Effector CD4-positive, alpha-beta T cell (primary cell): ENCODE measurements at places on chromosomes 3 and 15.
A peak's percentile ranks its signal among the peaks of the same experiment; 100 is the strongest.

GRCh38 chr3:8450618-8451017 is 51.0 kb upstream of the LMCD1 start:
- DNase-seq, result no peak

DNA sequence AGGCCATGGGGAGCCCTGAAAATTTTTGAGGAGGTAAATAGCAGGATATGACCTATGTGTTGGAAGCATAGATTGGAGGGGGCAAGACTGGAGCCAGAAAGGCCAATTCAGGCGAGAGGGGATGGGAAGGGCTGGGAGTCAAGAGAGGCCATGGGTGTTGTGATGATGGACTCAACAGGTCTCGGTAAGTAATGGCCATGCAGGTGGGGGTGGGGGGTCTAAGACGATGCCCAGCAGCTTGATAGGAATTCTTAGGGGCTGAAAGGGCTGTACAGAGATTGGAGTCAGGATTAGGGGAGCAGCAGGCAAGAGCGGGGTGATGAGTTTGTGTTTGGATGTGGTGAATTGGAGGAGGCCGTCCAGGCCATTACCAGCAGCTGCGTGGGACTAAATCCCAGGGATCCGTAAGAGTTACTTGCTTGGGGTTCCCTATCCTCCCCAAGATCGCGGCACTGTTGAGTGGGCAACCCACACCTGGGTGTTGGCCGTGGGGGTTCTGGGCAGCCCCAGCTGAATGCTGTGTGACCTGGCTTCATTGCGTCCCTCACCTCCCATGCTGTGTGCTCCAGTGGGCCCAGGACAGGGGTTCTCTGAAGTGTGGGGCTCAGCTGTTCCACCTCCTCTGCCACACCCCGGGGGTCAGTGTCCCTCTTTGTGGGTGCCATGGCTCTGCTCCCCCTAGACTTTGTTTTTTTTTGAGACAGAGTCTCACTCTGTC is 41.8 kb upstream of the CHRNB4 start:
- DNase-seq, result no peak

- no peak for DNase-seq
Observed at GRCh38 chr3:197499427-197499826, 56.3 kb downstream of the BDH1 start.

DNA sequence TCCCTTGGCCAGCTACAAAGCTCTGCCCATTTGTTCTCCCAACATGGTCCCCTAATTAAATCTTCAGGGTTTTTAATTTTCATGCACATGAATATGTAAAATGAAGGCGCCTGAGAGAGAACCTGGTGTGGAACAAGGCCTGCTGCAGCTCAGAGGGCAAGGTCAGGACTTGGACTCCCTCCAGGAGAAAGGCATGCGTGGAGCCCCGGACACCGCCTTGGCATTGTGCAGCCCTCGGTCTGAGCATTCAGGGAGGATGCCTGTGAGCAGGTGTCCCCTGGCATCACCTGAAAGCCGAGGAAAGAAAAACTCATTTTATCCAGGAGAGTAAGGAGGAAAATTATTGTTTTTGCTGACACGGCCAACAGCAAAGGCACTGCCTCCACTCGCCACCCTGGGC is 33.8 kb upstream of the EPHB1 start:
- DNase-seq, result no peak

DNA sequence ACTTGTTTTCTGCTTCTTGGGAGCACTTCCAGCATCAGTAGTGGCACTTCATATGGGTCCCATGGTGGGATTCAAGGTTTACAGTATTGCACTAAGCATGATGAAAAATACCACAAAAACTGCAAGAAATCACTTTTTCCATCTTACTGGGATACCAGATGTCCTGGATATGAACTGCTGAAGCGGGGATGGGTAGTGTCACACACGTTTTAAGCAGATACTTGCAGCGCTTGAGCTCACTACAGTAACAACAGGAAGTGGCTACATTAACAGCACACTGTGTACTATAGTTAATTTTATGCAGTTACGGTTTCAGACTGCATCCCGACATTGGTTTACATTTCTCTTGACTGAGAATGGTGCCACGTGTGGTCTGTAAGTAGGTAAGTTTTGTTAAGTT is 3.5 kb upstream of the ISG20 start:
- DNase-seq, result peak; percentile 39

DNA sequence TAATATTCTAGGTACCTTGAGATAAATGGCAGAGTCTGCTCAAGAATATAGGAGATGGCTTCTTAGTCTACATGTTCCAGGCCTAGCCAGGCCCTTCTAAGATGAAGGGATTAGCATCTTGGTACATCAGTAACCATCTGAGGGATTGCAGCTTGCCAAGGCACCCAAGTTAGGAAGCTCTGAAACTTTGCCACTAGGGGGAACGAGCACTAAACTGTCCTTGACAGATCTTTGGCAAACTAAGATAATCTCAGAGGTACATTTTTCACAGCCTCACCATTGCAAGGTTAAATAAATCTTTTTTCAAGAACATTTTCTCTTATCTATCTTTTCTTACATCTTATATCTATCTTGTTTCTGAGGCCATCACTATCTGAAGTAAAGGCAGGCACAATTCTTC is 351.2 kb downstream of the RAP2B start:
- DNase-seq, result no peak

DNA sequence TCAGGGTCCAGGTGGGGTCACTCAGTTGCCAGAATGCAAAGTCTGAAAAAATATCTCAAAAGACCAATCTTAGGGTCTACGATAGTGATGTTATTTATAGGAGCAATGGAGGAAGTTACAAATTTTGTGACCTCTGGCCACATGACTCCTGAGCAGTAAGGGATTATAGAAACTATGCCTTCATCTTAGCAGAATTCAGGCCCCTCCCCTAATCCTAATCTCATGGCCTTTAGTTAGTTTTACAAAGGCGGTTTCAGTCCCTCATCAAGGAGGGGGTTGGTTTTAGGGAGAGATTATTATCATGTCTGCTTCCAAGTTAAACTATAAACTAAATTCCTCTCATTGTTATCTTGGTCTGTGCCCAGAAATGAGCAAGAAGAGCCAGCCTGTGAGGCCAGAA is 5.9 kb upstream of the DCP1A start:
- no peak for DNase-seq

DNA sequence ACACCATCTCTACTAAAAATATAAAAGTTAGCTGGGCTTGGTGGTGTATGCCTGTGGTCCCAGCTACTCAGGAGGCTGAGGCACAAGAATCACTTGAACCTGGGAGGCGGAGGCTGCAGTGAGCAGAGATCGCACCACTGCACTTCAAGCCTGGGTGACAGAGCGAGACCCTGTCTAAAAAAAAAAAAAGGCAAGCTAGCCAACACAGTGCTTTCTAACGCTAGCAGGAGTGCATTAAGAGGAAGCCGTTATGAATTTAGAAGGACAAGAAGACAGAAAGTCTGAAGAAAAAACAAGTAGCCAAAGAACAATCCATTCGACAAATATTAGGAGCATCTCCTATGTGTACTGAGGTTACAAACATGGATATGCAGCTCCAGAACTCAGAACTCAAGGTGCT is 28.6 kb downstream of the BHLHE40 start:
- no peak for DNase-seq

DNA sequence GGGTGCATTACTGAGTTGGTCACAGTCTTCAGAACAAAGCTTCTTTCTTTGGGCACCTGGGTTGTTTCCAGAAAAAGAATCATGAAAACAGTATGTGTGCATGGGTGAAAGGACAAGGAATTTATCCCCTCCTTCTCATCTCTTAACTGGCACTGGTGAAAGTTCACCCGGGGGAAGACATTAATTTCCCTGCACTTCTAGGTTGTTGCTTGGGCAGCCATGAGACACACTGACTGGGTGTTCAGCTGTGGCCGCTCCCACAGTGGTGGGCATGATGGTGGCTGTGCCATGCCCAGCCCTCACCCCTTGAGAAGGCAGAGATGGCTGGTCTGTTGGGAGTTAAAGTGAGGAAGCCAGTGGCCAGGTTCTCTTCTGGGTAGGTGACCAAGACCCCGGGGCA is 16.6 kb upstream of the KY start:
- no peak for DNase-seq

DNA sequence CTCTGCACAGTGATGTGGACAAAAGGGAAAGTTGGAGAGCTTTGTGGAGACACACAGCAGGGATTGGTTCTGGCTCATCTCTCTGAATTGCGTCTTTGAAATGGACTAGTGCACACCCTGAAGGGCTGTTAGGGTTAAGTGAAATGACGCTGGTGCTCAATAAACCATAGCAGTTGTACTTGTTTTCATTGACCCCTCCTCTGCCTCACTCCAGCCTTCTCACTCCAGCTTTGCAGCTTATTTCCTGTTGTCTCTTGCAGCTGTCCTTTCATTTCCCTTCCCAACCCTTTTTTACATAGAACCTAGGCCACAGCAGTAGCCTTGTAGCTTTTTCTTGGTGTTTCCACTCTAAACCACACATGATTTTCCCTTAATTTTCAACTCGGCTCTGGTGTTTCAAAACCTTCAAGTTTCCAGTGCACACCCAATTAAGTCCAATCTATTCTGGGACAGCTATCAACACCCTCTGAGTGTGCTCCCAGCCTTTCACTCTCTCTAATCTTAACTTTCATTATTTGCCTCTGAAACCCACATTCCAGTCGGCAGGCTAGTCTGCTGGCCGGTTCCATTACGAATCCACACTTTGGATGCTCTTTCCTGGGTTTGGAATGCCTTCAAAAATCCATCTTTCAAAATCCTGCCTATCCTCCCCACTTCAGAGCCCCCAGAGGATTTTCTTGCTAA is 6.4 kb downstream of the C3orf52 start:
- no peak for DNase-seq

DNA sequence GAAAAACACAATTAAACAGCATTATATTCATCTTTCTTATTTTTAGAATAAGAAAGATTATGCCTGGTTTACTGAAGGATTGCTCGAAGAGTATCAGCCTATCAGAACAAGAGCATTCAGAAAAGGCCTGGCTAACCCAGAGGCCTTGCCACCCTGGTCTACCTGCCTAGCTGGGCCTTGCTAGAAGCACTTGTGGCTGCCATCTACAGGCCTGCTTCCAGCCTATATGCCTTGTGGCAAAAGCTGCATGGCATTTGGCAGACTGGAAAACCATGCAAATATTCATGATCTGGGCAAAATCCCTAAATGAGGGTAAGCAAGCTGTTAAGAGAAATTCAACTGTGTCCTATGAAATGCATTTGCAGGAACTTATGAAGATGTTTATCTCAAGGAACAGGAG is 9.3 kb upstream of the ATP13A4 start:
- no peak for DNase-seq

- peak; percentile 47 for DNase-seq
Observed at GRCh38 chr15:38696109-38696727, 131.6 kb upstream of the RASGRP1 start.

GRCh38 chr3:173913974-173914421 is 516.5 kb downstream of the NLGN1 start:
- no peak for DNase-seq

- DNase-seq, result no peak
Observed at GRCh38 chr3:169541528-169541927, 122.0 kb downstream of the MECOM start.

DNA sequence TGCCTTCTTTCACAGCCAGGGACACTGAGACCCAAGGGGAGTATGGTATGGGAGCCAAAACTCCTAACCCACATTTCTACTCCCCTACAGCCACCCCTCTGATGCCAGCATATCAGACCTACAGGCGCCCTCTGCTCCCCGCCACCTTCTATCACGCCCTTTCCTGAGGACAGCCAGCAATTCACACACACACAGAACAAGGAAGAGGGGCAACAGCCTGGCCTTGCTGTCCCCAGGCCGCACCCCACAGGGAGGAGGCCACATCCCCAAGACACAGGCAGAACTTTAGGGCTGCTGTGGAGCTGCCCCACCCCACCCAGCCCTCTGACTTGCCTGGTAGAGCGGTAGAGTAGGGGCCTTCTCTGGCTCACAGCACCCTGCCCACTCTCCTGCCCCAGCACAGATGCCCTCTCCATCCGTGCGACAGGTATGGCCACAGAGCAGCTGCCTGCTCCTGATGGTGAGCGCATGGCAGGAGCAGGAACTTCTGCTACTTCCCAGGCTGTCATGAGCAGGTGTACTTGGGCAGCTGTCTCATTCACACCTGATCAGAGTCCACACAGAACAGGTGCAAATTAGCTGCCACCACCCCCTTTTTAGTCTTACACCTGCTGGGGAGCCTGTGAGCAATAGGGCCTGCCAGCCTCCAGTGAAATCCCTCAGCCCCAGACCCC is 33.4 kb downstream of the CCDC33 start:
- DNase-seq, result no peak

- DNase-seq, result no peak
Observed at GRCh38 chr3:8506571-8507061, 5.0 kb downstream of the LMCD1 start.
